Activated T-helper 1 cell treated with anti-CD3 and anti-CD28 coated beads, Interleukin-2, amount 50 U/mL, for 16 hours (primary cell): ENCODE measurements at places on chromosomes 13 and 19.
A peak's percentile ranks its signal among the peaks of the same experiment; 100 is the strongest.

GRCh38 chr13:84654654-84655275 is 772.5 kb upstream of the SLITRK1 start:
- DNase-seq: no peak

DNA sequence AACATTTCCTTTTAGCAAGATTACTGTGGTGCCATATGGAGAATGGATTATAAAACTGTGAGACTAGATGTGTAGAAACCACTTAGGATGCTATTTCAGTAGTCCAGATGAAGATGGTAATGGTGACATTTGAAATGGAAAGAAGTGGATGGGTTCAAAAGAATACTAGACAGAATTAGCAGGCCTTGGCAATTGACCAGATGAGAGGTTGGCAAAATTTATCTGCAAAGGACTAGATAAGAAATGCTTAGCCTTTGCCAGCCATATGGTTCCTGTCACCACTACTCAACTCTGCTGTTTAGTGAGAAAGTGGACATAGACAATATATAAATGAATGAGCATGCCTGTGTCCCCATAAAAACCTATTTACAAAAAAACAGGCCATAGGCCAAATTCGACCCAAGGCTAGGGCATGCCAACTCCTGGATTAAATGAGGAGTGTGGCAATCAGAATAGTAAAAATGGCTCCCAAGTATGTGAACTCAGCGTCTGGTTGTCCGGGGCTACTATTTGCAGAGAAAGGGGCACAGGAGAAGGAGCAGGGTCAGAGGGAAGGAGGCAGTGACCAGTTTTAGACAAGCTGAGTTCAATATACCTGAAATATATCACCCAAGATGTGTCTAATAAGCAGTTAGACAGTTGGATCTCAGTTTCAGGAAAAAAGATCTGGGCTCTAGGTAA is 98.4 kb downstream of the ENOX1 start:
- DNase-seq: no peak

DNA sequence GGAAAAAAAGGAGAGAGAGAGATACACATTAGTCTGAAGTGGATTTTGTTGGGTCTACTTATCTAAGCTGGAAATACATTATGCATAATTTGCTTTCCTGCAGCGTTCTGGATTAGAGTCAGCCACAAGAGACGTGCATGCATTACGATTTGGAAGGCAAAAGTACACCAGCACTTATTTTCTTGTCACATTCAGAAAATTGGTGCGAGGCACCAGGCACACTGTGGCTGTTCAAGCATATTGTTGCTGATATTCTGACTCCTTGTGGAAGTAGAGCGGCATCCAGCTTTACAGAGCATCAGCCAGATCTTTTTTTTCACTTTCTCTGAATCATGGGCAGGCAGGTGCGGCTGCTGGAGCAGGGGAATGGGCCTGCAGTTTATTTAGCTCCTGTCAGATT is 905.6 kb upstream of the SPRY2 start:
- DNase-seq: no peak

- DNase-seq: no peak
Observed at GRCh38 chr13:80572308-80572922, 231.5 kb upstream of the SPRY2 start.

DNA sequence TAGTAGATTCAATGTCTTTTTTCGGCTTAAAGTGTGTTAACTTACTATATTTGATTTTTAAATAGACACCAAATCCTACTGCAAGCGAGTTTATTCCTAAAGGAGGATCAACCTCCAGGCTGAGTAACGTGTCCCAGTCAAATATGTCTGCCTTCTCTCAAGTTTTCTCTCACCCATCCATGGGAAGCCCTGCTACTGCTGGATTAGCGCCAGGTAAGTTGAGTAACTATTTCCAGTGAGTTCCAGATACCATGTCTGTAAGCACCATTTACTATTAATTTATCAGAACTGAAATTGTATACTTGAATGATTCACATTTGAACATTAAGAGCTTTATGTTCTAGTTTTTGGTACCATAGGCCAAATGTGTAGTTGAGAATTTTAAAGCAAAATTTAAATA is 81.8 kb downstream of the PAN3 start:
- no peak for DNase-seq

DNA sequence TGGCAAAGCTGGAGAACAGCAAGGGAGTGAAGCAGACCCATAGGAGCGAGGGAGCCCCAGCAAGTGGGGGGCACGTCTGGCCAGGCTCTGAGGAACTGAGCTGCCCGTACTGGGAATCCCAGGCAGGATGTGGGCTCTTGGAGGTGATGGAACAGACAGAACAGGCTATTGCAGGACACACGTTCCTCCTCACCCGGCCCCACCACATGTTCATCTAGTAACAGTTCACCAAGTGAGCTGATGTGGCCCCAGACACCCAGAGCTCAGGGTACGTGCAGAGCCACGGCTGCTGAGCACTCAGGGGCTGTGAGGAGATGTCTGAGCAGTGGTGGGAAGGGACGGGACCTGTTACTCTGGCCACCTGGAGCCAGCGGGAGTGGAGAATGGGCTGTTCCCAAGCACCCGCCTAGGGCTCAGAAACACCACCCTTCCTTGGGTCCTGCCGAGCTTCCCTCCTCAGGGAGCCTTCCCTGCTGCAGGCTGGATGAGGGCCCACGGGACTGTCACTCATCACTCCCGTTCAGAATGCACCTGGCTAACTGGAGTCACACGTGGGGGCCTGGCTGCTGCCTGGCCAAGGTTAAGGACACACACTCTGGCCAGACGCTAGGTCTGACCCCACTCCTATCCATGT is 18.4 kb downstream of the ELL start:
- no peak for DNase-seq

DNA sequence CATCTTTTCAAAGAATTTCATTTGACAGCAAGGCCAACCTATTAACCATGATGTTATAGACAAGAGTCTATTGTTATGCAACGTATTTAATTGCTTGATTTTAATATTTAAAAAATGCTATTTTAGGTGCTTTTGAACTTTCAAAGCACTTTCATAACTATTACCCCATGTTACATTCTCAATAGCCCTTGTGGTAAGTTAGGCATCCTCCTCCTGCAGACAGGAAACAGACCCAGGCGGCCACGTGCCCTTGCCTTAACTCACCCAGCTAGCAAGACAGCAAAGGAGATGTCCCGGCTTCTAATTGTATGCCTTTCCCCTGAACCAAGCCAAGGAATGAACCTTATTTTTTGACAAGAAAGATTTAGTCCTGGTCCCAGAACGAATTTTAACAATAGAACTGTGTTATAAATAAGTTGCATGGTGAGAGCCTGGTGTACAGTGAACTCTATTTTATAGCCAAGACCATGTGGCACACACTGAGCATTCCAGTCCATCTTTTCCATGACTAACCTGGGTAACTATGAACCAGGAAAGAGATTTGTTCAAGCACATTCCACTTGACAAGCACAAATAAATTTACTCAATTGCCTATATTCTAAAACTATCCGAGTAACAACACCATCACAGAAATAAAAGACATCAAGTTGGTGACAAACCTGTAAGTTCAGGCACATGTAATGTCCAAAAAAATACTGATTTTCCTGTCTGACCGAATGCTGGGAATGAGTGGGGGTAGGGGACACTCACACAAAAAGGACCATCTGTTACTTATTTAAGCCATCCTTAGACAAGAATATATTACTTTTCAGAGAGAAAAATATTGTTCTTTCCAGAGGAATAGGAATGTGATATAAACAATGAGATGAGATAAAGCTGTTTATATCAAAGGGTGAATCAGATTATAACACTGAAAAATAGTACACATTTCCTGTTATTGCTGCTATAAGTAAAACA is 163.0 kb downstream of the EFNB2 start:
- no peak for DNase-seq

- no peak for DNase-seq
Observed at GRCh38 chr19:48856921-48857320, 11.5 kb downstream of the PLEKHA4 start.

DNA sequence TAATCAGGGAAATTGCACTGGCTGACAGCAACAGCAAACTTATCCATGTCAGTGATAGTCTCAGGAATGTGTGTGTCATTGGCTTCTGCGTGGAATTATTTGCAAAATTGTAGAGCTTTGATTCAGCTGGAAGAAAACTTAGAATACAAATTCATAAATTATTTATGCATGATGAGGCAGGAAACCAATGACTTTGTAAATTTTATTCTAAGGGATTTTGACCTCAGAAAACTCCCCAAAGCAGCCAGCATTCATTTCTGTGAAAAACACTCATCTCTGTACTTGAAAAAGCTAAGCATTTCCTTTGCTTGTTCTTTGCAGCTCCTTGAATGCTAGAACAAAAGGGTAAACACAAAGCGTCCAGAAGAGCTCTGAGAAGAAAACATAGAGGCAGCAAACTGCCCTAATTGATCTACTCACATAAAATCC is 162.4 kb downstream of the DCT start:
- no peak for DNase-seq

DNA sequence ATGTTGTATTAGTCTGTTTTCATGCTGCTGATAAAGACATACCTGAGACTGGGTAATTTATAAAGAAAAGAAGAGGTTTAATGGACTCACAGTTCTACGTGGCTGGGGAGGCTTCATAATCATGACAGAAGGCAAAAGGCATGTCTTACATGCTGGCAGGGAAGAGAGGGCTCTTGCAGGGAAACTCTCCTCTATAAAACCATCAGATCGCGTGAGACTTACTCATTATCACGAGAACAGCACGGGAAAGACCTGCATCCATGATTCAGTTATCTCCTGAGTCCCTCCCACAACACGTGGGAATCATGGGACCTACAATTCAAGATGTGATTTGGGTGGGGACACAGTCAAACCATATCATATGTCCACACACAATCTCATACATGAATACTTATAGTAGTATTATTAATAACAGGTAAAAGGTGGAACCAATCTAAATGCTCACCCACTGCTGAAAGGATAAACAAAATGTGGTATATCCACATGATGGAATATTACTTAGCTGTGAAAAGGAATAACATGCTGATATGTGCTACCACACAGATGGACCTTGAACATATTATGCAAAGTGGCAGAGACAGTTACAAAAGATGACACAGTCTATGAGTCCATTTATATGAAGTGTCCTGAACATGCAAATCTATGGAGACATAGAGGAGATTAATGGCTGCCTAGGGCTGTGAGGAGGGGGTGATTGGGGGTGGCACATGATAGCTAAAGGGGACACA is 20.9 kb upstream of the CEBPA start:
- DNase-seq: no peak

GRCh38 chr19:46614114-46614722 is 10.7 kb downstream of the PTGIR start:
- peak; percentile 68 for DNase-seq

- no peak for DNase-seq
Observed at GRCh38 chr19:1648459-1648849, 4.0 kb downstream of the TCF3 start.

DNA sequence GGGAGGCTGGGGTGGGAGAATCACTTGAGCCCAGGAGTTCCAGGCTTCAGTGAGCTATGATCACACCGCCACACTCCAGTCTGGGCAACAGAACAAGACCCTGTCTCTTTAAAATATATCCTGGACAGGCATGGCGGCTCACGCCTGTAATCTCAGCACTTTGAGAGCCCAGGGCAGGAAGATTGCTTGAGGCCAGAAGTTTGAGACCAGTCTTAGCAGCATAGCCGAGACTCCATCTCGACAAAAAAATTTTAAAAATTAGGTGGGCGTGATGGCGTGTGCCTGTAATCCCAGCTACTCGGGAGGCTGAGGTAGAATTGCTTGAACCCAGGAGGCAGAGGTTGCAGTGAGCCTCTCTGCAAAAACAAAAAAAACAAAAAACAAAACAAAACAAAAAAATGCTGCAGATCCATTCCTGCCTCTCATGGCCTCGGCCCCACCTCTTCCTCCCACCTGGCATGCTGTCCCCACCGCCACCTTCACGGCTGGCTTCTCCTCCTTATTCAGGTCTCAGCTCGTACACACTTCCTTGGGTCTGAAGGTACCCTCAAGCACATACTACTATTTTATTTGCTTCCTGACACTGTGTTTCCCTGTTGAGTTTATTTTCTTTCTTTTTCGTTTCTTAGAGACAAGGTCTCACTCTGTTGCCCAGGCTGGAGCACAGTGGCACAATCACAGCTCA is 5.3 kb downstream of the RFX1 start:
- no peak for DNase-seq

- DNase-seq: no peak
Observed at GRCh38 chr19:33720691-33721682, 75.7 kb upstream of the KCTD15 start.

GRCh38 chr13:106390367-106390766 is 145.1 kb downstream of the EFNB2 start:
- DNase-seq: no peak

- no peak for DNase-seq
Observed at GRCh38 chr13:83117046-83117445, 765.2 kb downstream of the SLITRK1 start.

DNA sequence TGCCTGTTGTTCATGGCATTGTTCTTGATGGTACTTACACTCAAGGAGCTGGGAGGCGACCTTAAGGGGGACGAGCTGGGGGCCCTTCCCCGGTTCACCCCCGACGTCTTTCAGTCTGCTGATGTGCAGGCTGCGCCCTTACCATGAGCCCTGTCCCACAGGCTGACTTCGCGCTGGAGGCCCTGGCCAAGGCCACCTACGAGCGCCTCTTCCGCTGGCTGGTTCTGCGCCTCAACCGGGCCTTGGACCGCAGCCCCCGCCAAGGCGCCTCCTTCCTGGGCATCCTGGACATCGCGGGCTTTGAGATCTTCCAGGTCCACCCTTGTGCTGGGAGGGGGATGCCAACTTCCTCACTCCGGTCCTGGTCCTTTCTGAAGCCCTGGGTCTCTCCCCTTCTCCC is 45.4 kb downstream of the MYH14 start:
- DNase-seq: no peak

GRCh38 chr19:51103926-51104341 is 4.3 kb downstream of the CTU1 start:
- no peak for DNase-seq

DNA sequence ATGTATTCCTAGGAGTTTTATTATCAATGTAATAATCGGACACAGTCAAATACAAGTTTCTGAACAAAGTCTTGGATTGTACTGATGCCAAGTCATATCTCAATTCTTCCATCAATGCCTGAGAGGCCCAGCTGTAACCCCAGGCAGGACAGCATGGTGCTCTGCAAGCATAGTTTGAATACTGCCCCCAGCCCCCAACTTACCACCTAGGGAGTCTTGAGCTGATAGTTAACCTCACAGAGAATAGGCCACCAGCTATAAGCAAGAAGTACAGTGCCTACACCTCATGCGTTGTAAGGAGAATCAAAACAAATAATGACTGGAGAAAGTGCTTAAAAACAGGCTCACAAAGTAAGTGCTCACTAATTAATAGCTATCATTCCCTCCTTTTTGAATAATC is 2.7 kb downstream of the PROSER1 start:
- DNase-seq: no peak

GRCh38 chr13:45713721-45714120 is 11.6 kb downstream of the CBY2 start:
- no peak for DNase-seq

- no peak for DNase-seq
Observed at GRCh38 chr19:35845215-35846037, 6.9 kb downstream of the NPHS1 start.
